Inflammatory macrophage treated with lipopolysaccharide for 4 hours (primary cell): ENCODE measurements at places on chromosomes 11 and 22.

DNA sequence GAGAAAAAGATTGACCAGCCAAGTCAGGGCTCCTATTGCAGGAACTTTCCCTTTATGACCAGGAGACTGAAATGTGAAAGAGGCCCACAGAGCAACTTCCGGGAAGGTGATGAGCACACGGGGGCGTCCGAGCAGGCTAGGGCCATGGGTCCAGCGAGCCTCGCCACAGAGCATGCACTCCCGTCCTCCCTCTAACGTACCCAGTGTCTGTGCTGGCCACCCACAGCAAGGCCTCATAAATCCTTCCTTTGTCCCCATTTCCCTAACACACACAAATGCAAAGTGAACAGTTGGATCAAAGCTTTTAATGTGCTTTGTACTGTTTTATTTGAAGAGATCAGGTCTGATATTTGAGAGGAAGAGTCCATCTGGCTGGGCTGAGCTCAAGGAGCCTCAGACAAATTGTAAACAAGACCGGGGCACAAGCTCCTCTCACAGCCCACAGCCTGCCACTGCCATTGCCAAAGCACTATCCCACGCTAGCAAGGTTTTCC lies 44.3 kb downstream of the BLID start:
- no peak for DNase-seq

DNA sequence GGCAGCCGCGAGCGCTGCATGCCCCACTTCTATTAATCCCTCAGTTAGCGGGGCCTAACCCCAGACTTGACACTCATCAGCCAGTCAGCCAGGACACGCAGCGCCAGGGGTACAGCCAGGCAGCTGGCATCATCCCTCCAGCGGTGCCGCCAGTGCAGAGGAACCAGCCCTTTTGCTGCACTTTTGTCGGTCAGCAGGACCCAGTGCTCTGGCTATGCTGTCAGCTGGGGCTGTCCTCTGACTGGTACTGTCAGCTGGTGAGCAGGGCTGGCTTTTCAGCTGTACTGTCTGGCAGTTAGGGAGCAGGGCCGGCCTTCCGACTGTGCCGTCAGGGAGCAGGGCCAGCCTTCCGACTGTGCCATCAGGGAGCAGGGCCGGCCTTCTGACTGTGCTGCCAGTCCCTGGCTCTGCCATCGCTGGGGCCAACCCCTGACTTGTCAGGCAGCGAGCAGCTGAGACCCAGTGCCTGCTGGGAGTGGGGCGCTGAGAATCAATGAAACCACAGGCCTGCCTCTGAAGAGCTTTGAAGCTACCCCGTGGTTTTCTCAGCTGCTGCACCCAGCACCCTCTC lies 115.4 kb downstream of the KIAA1671 start:
- DNase-seq, result no peak

DNA sequence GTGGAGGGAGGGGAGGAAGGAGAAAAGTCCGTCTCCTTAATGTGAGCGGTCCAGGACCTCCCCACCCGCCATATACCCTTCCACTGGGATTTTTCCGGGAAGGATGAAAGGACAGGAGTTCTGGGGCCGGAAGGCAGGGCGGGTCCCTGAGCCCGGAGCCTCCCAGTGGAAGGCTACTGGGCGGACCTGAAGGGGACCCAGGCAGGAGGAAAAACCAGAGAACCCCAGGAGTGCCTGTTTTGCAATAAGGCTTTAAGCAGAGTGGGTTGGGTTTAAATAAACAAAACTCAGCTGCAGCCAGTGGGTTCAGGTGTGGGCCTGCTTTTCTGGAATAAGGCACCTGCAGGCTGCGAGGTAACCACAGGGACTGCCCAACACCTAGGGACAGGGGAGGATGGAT lies 1.7 kb upstream of the CELSR1 start:
- no peak for DNase-seq

- DNase-seq, result no peak
Observed at GRCh38 chr11:2797741-2798361, 87.7 kb downstream of the CDKN1C start.

- no peak for DNase-seq
Observed at GRCh38 chr22:37326726-37327125, 44.4 kb downstream of the CYTH4 start.

GRCh38 chr22:35863432-35863831 lies 145.8 kb downstream of the APOL5 start:
- DNase-seq, result no peak

- no peak for DNase-seq
Observed at GRCh38 chr22:47610764-47611163, 848.3 kb downstream of the TBC1D22A start.

- DNase-seq, result no peak
Observed at GRCh38 chr11:111086058-111086457, 159.5 kb upstream of the POU2AF2 start.

DNA sequence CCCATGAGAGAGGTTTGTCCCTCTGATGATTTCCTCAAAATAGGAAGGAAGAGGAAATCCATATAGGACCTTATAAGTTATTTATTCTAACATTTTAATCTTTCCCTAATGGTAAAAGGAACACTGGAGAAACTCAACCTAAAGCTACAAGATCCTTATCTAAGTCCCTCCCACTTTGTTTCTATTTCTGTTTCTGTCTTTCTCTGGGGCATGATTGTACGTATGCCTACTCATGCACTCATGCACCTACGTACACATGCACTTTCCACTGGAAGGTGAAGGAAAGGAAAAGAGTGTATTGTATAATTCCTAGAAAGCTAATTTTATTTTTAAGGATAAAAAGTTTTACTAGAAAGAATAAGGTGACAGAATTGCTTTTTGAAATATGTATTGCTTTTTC lies 125.0 kb downstream of the RAB38 start:
- DNase-seq, result peak; percentile 2

DNA sequence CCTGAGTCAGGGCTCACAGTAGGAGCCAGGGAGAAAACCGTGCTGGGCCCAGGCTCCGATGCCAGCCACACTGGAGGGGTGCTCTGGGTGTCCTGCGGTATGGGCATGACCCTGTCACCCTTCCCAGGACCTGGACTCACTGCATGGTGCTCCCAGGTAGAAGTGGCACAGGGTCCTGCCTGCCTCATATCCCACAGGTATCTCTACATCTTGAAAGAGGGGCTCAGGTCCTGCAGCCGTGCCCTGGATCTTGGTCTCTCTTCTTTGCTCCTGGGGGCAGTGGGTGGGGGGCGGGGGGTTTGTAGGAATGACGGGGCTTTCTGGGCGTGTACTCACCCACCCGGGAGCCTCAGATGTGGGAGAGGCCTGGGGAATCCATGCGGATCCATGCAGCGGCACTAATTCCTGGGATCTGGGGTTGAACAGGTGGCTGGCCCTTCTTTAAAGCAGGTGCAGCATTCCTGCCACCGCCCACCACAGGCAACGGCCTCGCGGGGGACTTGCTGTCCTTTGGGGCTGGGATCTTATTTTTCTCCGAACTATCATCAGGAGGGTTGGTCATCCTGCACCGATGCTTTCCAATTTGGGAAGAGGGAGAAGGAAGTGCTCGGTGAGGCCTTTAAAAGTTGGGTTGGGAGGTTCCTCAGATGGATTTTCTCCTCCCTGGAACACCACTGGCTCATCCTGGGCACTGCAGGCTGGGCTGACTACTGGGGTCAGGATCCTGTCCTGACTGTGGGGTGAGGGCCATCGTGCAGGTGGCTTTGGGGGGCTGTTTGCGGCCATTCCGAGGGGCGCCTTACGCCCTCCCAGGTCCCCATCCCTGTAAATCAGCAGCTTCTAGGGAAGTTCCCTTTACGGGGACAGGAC lies 886.4 kb downstream of the BRD1 start:
- DNase-seq, result no peak

DNA sequence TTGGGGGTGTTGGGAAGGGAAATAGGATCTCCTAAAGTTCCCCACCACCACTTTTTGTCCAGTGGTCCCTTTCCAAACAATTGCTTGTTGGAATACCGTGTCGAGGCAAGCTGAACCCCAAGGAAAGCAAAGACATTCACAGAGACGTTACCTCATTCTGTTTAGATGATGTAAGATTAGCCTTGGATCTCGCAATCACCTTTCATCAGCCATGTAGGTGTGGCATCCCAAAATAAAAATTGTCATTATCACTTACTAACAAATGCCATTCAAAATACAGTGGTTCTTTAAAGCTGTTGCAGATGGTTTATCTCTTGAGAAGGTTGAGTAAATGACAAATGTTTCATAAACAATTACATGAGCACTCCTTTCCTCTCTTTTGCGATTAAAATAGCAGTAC lies 86.5 kb upstream of the SLC25A18 start:
- peak; percentile 35 for DNase-seq

GRCh38 chr22:43152357-43153071 lies 1.2 kb downstream of the TSPO start:
- DNase-seq, result peak; percentile 60

GRCh38 chr11:2778630-2779498 lies 79.1 kb upstream of the KCNQ1OT1 start:
- DNase-seq, result no peak

DNA sequence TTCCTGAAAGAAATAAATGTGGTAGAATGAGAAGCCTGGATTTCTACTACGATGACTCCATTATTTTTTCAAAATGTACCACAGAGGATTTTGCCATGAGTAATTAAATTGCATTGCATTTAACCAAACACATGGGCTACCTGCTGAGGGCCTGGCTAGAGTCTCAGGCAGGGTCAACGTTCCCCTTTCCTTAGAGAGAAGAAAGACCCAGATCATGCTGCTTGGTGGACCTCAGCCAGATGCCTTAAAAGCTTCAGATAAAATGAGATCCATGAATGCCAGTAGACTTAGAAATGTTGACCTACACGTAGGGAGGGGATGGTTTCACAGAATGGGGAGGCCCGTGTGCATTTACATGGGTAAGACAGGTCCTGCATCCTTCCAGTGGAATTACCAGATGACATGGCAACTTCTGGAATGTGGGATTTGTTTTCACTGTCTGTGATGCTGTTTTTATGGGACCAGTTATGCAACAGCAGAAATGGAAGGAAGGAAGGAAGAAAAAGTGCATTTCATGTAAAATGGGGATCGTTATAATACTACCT lies 1069.4 kb downstream of the NTM start:
- DNase-seq, result no peak

GRCh38 chr22:33076343-33076742 lies 18.2 kb upstream of the SYN3 start:
- no peak for DNase-seq

- peak; percentile 83 for DNase-seq
Observed at GRCh38 chr11:9601037-9601875, 27.8 kb downstream of the WEE1 start.
